Activated CD4-positive, alpha-beta T cell treated with anti-CD3 and anti-CD28 coated beads for 48 hours (primary cell): ENCODE measurements at places on chromosomes 3 and 15.

- no peak for DNase-seq
These were observed 59.5 kb downstream of the SCN11A start for GRCh38 chr3:38992117-38992760.

GRCh38 chr3:194579091-194579606, 54.1 kb downstream of the TMEM44 start:
- no peak for DNase-seq

- no peak for DNase-seq
These were observed 576.4 kb downstream of the FOXP1 start for GRCh38 chr3:71006810-71007785.

GRCh38 chr3:58106640-58107039, 98.4 kb downstream of the FLNB start:
- no peak for DNase-seq

DNA sequence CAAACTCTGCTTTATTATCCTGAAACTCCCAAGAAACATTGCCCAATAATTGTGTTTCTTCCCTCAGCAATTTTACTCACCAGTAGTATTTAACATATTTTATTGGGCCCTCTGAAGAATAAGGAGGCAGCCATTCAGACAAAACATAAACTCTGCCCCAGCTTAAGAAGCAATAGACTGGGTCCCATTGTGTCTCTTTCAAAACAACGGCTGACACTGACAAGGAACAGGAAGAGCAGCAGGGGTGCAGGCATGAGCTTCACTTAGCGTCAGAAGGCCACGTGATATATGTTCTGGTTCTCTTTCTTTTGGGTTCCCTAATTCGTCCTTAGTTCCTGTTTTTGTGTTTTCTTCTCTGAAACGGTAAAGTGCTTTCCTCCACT, 242.3 kb downstream of the FHIT start:
- DNase-seq, result no peak

GRCh38 chr3:114307832-114308231, 14.0 kb downstream of the TIGIT start:
- DNase-seq, result no peak

- peak; percentile 17 for DNase-seq
These were observed 29.4 kb upstream of the TMEM45A start for GRCh38 chr3:100463002-100463401.

GRCh38 chr3:102017784-102018183, 168.5 kb downstream of the NFKBIZ start:
- DNase-seq, result no peak

- peak; percentile 76 for DNase-seq
These were observed 48.7 kb downstream of the BFSP2 start for GRCh38 chr3:133448478-133449122.

DNA sequence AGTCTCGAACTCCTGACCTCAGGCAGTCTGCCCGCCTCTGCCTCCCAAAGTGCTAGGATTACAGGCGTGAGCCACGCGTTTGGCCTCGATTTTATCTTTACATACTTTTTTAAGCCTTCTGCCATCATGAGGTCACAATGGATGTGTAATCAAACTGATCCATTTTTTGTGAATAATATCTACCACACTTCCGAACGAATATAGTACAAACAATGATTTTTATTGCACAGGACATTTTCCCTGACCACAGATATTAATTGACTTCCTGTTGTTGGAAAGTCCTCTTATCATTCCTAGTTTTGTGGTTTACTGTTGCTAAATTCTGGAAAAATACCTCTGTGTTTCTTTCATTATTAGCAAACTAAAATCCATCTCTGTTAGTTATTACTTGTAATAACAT, 68.9 kb downstream of the MINDY2 start:
- no peak for DNase-seq

- DNase-seq, result no peak
These were observed 66.4 kb upstream of the CCNL1 start for GRCh38 chr3:157226173-157226847.

GRCh38 chr3:178170698-178171535, 365.3 kb upstream of the KCNMB2 start:
- DNase-seq, result no peak

- DNase-seq, result no peak
These were observed 85.8 kb downstream of the ATP11B start for GRCh38 chr3:182879031-182879611.

GRCh38 chr3:33795131-33795530, 3.3 kb upstream of the PDCD6IP start:
- no peak for DNase-seq

DNA sequence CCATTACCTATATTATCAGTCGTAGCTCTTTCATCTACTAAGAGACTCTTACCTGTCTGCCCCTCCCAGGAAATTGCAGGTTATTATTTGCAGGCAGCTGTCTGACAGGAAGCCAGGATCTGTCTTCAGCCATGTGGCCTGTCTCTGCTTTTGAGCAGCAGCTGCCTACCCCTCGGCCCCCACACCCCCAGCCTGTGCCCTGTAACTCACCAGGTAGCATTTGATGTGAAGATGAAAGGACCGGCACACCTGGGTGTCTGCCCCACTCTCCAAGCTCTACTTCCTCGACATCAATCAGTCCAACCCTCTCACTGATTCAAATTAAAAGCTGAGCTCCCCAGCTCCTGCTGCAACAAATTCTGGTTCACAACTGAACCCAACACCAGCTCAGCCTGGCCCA, 197.2 kb upstream of the CTNNB1 start:
- DNase-seq, result no peak

DNA sequence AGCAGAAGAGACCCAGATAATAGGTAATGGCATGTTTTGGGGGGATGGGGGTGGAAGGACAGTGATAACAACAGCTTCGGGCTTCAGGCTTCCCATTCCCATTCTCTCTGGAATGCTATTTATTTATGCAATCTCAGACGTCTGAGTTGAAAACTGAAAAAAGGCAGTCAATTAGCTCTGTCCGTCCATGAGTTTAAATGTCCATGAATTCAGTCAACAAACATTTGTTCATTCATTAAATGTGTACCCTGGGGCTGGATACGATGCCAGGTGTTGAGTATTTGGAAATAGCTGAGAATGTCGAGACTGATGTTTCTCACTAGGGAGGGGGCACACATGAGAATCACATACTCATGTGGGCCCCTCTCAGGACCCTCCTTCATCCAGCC, 42.4 kb downstream of the AMOTL2 start:
- DNase-seq, result no peak

DNA sequence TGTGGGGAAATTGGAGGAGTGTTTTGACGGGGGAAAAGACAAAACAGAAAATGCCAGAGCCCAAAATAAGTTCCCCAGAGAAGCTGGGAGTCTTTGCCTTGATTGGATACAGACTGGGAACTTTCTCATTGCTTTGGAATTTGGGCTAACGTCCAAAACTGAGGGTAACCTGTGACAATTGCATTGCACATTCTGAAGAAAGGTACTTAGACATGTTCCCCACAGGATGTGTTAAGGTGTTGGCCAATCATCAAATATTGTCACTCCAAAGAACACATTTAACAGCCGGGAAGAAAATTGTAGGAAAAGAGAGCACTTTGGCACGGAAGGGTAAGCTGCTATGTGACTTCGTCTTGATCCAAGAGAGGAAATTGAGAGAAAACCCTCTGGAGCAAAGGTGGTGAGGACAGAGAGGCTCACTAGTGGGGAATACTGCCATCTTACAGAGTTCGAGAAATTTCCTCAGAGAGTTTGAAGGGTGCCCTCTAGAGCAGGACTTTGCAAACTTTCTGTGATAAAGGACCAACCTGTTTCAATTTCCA, 619.5 kb upstream of the TBL1XR1 start:
- DNase-seq, result no peak

DNA sequence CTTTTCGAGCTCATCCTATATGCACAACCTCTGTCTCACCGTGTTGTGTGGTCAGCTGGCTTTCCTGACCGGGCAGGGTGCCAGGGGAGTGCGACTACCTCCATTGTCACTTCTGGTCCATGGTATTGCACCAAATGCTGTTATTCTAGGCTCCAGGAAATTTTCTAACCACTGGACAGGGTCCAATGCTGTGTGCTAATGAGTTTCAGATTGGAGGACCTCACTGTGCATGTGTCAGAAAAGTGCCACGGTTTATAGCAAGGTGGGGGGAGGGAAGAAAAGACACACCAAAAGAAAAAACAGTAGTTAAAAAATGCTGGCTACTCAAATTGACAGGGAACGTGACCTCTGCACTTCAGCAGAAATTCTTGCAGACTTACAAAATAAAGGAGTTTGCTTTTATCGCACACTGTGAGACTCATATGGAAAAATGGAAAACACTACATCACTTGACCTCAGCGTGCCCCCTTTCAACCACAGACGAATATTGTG, 480.1 kb downstream of the FOXP1 start:
- DNase-seq, result no peak

GRCh38 chr3:128906804-128907525, 27.5 kb downstream of the ACAD9 start:
- no peak for DNase-seq

DNA sequence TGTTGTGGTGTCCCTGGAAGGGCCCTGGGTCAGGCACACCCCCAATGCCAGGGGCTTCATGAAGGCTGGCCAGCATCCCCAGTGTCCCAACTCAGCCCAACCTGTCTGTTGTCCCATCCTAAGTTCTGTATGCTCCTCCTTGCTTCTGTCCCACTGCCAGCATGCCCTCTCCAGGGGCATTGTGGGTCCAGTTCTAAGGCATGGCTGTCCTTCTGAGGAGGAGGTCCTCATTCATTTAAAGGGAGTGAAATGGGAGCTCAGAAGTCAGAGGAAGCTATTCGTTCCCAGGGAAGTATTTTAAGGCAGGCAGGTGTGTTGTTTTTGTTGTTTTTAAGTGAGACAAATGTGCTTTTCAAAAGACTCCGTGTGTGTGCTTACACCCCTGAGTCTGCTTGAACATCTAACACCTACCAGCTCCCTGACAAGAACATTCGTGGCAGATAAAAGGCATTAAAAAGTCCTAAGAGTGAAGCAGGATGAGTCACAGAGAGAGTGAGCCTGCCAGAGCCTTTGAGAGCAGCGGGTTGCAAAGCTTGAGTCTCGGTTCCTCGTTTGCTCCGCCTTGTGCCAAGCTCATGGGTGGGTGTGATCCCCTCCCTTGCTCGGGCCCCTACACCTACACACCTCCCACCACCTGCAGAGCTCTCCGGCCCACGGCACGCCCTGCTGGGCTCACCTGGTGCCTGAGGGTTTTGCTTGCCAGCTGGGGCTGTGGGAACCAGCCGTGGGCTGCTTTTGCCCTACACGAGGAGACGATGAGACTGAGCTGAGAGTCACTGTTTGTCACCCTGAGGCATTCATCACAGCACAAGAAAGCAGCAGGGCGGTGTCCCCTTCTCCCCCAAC, 183.4 kb upstream of the TOPAZ1 start:
- peak; percentile 45 for DNase-seq

GRCh38 chr3:49495023-49495422, 25.0 kb downstream of the DAG1 start:
- no peak for DNase-seq

- DNase-seq, result no peak
These were observed 81.9 kb upstream of the ZNF280D start for GRCh38 chr15:56815247-56815646.

- DNase-seq, result no peak
These were observed 4.2 kb downstream of the TP53BP1 start for GRCh38 chr15:43488790-43489189.

DNA sequence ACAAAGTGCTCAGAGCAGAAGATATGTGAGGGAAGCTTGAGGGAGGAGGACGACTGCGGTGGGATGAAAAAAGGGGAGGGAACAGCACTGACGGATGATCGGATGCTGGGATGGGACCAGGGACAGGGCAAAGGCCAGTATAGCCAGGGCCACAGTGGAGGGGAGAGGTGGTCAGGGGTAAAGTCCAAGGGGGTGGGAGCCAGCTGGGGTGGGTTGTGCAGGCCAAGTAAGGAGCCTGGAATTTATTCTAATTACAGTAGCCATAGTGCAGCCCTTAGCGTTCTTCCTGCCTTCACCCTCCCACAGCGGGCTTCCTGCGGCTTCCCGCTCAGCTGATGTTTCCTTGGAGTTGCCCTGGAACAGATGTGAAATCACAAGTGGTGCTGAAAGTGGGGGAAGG, 7.6 kb upstream of the APEH start:
- no peak for DNase-seq

DNA sequence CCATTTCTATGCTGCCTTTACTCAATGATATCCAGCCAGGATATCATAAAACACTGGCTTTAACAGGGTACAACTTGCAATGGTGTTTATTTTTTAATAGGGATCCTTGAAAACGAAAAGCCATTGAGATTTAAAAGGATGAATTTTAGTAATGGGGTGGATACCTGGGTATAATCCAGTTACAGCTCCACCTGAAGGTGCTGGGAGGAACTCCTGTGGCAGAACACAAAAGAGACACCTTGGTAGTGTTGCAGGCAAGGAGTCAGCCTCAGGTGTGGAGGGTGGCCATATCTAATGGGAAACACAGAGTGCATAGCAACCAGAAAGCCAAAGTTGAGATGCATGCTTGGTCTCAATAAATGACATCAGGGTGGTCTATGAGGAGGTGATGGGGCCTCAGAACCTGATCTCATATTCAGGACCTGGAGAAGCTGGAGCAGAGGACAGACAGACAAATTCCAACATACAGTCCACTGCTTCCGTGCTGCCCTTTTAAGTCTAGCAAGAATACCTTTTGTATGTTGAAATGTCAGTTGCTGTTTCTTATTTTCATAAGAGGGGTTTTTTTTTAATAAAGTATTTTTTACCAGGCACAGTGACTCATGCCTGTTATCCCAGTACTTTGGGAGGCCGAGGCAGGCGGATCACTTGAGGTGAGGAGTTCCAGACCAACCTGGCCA, 12.0 kb upstream of the PAQR9 start:
- DNase-seq, result no peak

GRCh38 chr15:86353213-86353612, 273.5 kb downstream of the AGBL1 start:
- DNase-seq, result no peak

DNA sequence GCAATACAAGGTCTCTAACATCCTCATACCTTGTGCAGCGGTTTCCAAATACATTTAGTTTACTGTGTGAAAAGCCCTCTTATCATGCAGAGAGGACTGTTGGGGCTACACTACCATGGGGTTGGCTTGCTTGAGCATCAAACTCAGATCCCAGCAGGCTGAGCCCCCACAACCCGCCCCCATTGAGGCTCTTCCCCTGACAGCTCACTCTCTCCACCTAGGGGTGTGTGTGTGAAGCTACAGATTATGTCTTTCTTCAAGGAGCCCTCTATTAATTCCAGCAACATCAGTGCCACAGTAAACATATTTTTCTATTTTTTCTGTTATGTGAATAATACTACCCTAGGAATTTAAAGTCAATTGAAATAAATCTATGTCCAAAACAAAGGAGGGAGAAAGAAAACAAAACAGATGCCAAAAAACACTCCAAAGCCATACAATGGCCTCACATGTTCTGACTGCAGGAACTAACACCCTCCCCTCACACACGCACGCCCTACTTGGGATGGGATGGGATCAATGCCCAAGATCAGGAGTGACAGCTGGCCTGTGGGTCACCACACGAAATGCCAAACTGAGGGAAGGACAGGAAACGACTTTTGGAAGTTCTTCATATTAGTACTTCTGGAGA, 14.7 kb downstream of the TM4SF4 start:
- DNase-seq, result no peak

DNA sequence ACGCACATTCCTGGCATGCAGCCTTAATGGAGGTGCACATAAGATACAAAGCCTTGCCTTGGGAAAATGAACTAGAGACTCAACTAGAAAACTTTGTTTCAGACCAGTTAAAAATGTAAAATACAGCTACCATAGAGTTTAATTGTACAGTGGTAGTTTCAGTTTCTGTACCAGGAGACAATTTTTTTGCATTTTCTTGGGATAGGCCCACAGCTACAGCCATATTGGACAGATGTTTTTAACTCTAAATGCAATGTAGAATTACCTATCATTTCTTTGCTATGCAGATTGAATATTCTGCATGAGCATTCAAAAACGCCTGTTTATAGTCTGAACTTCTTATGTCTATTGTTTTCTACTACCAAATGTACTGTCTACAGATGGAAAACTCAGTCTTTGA, 20.3 kb downstream of the DAZL start:
- no peak for DNase-seq
